ENCODE measurements at places on chromosomes 3 and 15.
A peak's percentile ranks its signal among the peaks of the same experiment; 100 is the strongest.

GRCh38 chr3:105459566-105460290 is 93.0 kb downstream of the ALCAM start:
- no peak for DNase-seq

DNA sequence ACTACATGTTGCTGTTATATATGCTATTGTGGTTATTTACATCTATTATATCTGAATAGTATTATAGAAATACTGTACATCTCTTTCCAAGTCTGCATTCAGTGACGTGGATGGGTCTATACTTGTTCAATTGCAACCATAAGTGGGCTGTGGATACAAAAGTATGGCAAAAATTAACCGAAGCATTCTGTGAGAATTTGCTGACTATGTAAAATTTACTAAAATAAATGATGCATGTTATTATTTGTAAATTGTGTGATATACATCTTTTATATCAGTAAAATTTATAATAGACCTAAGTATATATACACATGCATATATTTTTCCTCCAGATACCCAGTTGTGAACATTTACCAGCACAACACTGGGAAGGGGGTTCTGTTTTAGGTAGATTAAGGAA is 215.1 kb downstream of the NECTIN3 start:
- DNase-seq = no peak

DNA sequence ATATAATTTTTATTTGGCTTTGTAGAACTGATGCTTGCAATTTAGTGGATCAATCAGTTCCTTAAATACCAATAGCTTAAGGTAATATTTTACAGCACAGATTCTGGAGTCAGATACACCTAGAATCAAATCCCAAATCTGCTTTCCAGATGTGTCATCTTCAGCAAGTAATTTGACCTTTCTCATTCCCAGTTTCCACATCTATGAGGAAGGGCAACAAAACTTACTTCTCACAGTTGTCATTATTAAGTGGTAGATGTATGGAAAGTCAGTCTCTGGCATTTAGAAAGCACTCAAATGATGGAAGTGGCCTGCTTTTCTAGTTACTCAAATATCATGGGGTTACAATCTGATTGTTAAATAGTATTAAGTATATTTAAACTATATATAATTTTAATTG is 767.0 kb downstream of the CADM2 start:
- DNase-seq = no peak

- no peak for DNase-seq
These were observed 27.7 kb downstream of the TRAK1 start for GRCh38 chr3:42118762-42119361.

- DNase-seq = no peak
These were observed 67.6 kb downstream of the IGF1R start for GRCh38 chr15:98715890-98716443.

DNA sequence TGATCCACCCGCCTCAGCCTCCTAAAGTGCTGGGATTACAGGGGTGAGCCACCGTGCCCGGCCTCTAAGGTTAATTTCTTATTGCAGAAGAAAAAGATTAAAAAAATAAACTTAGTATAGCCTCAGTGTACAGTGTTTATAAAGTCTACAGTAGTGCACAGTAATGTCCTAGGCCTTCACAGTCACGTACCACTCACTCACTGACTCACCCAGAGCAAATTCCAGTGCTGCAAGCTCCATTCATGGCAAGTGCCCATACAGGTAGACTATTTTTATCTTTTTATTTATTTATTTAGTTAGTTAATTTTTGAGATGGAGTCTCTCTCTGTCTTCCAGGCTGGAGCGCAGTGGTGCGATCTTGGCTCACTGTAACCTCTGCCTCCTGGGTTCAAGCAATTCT is 3.2 kb upstream of the FLNB start:
- no peak for DNase-seq

DNA sequence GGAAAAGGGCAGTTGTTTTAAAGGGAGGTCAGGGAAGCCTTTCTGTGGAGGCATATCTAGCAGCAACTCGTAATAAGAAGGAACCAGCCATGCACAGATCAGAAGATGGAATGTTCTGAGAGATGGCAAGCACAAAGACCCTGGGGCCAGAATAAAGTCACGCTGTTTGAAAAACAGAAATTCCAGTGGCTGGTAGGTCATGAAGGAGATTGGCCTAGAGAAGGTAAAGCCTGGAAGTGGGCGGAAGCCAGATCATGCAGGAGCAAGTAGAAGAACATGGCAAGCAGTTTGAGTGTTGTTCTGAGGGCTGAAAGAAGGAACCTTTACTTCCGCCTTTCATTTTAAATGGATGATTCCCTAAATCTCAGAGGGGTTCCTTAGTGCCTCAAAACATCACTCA is 208.1 kb upstream of the PPP2R3A start:
- no peak for DNase-seq

DNA sequence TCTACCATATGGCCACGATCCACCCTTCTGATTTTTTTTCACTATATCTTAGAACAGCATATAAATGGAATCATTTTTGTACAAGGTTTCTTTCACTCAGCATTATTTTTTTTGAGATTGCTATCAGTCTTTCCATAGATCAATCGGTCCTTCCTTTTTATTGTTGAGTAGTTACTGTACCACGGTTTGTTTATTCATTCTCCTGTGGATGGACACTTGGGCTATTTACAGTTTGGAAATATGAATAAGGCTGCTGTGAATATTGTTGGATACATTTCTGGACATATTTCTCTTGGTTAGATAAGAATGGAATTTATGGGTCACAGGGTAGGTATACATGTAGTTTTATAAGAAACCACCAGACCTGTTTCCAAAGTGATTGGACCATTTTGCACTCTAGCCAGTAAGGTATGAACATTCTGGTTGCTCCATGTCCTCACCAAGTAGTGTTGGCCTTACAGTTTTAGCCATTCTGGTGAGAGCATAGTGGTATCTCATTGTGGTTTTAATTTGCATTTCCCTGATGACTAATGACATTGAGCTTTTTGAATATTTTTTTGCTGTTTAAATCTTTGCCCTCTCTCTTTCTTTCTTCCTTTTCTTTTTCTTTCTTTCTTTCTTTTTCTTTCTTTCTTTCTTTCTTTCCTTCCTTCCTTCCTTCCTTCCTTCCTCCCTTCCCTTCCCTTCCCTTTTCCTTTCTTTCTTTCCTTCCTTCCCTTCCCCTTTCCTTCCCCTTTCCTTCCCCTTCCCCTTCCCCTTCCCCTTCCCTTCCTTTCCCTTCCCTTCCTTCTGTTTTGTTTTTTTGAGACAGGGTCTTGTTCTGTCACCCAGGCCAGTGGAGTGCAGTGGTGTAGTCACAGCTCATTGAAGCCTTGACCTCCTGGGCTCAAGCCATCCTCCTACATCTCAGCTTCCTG is 49.2 kb downstream of the LRRK1 start:
- no peak for DNase-seq

GRCh38 chr3:88535563-88535962 is 385.8 kb downstream of the C3orf38 start:
- DNase-seq = peak; percentile 15

DNA sequence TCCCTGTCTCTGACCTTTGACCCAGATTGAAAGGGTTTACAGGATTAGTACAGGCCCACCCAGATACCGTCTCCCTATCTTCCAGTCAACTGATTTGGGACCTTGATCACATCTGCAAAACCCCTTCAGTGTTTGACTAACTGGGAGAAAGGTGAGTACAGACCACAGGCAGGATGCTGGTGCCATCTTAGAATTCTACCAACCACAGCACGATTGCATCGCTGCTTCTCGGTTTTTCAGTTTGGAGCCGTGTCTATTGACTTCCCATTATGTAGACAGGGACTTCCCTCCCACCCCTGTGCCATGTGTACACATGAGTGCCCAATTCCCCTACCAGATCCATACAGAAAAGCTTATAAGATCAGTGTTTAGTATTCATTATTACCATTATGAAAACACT is 6.6 kb upstream of the KLF13 start:
- no peak for DNase-seq

- DNase-seq = no peak
These were observed 200.6 kb downstream of the XXYLT1 start for GRCh38 chr3:195070336-195070735.

DNA sequence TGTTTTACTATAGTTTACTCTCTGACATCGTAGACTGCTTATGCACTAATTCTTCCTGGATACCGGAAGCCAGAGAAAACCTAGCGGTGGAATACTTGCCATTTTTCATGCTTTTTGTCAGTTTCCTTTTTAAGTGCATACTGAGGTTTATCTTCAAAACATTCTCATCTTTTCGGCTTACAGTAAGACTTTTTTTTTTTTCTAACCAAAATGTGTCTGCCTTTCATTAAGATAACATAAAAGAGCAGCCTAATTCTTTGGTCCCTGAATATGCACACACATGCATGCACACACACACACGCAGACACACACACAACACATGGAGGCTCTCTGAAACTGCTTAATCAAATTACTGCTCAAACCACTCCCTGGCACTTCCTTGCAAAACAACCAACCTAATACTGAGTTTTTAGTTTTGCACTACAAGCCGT is 1.3 kb downstream of the ZNF445 start:
- DNase-seq = peak; percentile 76

DNA sequence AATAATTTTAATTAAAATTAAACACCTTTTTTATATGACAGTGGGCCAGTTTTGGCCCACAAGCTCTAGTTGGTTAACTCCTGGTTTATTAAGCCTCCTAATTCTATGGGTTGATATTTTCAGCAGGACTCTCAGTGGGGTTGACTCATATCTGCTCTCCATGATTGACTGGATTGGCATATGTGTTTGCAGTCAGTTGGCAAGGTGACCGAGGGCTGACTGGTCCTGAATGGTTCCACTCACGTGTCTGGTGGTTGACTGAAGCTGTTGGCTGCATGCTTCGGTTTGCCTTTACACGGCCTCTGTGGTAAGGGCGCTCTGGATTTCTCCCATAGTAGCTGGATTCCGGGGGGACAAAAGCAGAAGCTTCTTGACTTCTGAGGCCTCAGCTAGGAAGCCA is 65.3 kb upstream of the ZNF280D start:
- DNase-seq = no peak

GRCh38 chr15:45458746-45459403 is 63.7 kb downstream of the SLC30A4 start:
- DNase-seq = peak; percentile 70

GRCh38 chr3:156615592-156616173 is 58.7 kb upstream of the TIPARP start:
- no peak for DNase-seq

DNA sequence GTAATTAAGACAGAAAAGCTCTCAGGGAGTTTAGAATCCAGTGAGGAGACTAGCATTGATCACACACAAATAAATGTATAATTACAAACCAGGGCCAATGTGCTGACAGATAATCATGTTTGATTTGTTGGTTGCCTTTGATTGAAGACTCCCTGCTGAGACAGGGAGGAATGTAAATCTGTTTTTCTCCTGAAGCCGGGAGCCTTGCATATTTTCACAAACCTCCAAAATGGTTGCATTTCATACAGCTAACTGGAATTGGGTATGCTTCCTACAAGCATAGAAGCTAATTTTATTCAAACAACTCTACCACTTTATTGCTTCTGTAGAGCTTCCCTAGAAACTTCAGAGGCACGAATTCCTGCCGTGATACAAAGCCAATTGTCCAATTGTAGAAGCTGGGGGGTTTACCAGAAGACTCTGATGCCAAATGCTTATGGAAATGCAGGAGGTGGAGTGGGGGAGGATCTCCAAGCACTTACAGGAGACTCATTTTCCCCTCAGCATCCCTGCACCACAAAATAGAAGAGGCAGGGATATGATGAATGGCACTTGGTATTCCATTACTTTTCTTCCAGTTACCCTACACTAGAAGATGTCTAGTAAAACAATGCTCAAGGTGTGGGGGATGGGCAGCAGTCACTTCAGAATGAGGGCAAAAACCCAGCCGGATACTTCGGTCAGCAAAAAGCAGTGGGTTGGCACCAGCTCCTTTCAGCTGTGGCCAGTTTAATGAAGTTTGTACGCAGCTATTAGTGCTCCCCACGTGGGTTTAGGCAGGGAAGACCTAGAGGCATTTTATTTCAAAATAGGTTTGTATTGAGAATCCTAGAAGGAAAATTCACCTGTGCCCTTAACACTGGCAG is 11.4 kb upstream of the MEX3B start:
- no peak for DNase-seq

DNA sequence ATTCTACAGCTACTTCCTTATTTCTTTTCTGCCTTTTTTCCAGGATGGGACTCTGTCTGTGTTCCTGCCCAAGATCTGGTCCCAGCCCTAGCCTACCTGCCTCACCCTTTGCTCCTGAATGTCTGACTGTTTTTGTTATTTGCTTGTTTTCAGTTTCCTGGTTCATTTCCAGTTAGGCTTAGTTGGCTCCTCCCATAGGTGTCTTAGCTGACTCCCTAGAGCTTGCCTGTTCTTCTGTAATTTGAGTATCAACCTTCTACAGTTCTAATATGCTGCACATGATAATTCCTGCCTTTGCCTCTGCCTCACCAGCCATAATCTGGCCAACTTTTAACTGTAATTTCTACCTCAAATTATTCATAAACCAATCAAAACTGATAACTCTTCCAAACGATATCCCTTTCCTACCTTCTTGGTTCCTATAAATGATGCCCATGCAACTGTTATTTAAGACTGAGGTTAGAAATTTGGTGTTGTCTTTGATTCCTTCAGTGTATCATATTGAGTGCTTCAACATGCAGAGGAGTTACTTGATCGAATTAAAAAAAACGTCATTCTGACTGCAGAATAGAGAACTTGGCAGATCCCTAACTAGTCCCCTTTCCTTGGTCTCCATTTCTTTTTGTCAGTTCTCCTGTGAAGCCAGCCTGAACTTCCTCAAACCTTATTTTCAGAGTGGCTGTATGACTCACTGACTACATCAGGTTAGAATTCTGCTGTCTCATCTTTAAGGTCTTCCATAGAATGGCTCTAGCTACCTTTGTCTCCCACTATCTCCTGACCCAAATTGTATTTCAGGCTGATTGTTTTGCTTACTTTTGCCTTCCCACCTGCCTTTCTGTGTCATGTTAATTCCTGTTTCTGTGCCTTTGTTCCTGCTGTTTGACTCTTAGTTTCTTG is 8.4 kb downstream of the GOLM2 start:
- peak; percentile 25 for DNase-seq

- DNase-seq = no peak
These were observed 106.4 kb upstream of the TLE3 start for GRCh38 chr15:70203981-70204560.

- no peak for DNase-seq
These were observed 472.4 kb upstream of the UBE2E2 start for GRCh38 chr3:22730701-22731100.

DNA sequence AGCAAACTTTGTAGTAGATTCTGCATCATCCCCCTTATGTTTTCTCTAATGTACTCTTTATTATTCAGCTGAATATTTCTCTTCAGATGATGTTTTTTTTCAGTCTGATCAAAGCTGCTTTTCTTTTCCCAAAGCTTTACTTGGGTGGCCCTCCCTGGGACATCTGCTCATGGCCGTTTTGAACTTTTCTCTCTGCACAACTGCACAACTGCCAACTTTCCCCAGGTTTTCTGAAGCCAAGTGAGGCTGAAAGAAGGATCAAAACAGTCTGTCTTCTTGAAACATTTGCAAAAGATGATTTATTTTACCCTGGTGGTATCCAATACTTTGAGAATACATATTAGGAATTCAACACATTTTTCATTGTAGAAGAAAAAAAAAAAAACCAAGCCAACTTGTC is 43.0 kb downstream of the GASK1A start:
- DNase-seq = no peak

- DNase-seq = no peak
These were observed 15.4 kb downstream of the CRTC3 start for GRCh38 chr15:90545095-90545494.

- DNase-seq = no peak
These were observed 236.2 kb downstream of the TLE3 start for GRCh38 chr15:69861331-69862171.

All from umbilical cord (tissue), 2 donors.